ENCODE measurements at places on chromosomes 16 and 17.
A peak's percentile ranks its signal among the peaks of the same experiment; 100 is the strongest.

- DNase-seq: no peak
Observed at GRCh38 chr16:68090130-68090529, 5.0 kb downstream of the NFATC3 start.

- DNase-seq: no peak
Observed at GRCh38 chr17:73878923-73879322, 234.7 kb upstream of the SDK2 start.

GRCh38 chr17:42325026-42325425, 36.7 kb downstream of the STAT5A start:
- peak; percentile 84 for DNase-seq

- no peak for DNase-seq
Observed at GRCh38 chr16:24745791-24746190, 16.3 kb downstream of the TNRC6A start.

Data from AG08396 (cell line).